Hypothalamus (tissue), 51 donors: ENCODE measurements at places on chromosomes 6 and 20.

- DNase-seq = no peak
These were observed 45.6 kb upstream of the MAN1A1 start for GRCh38 chr6:119395192-119395591.

- DNase-seq = no peak
These were observed 55.3 kb downstream of the JPH2 start for GRCh38 chr20:44131704-44132103.

DNA sequence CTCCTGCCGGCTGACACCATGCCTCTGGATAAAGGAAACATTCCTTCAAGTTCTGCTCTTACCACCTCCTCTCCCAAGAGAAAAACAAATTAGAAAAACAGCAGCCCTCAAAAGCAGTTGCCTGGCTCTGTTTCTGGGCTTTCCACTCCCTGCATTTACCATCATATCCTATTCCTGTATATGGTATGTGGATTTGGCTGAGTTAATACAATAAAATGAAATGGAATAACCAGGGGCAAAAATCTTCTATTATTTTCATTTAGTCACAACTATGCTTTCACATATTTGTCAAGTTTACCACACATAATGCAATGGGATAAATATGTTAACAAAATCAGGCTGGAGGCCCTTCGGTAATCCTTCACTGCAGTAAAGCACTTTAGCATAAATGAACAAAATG lies 34.3 kb downstream of the COL12A1 start:
- DNase-seq = no peak

- no peak for DNase-seq
These were observed 66.4 kb downstream of the FYN start for GRCh38 chr6:111806561-111807497.

GRCh38 chr20:22473293-22473692 lies 111.1 kb downstream of the FOXA2 start:
- no peak for DNase-seq

DNA sequence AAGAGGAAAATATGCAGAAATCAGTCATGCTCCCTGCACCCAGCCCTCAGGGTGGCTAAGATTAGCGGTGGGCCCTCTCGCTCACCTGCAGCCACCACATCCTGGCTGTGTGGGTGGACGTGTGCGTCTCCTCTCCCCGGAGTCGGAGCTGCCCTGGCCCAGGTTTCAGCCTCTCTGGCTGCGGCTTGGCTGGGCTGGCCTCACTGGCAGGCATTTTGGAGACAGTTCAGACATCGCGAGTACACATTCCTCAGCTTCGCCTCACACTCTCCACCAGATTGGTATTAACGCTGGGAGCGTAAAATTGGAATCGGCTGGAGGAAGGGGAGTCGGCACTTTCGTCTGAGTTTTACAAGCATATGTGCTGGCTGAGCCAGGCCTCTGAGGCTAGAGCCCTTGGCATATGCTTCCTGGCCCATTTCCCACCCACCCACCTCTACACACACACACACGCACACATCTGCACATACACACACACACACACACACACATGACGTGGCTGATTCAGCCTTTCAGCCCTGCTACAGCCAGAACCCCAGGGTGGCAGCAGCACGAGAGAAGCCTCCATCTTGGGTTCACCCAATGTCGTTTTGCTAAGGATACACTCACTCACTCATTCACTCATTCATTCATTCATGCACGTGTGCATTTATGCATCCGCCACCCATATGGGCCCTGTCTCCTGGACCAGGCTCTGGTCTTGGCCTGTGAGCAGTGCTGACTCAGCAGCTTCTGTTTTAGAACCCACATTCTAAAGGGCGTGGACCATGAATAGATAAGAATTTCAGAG lies 42.9 kb downstream of the BCAS4 start:
- DNase-seq = no peak

GRCh38 chr6:26543953-26544352 lies 5.8 kb downstream of the HMGN4 start:
- no peak for DNase-seq

GRCh38 chr6:140872885-140873284 lies 1259.8 kb upstream of the GJE1 start:
- DNase-seq = no peak

DNA sequence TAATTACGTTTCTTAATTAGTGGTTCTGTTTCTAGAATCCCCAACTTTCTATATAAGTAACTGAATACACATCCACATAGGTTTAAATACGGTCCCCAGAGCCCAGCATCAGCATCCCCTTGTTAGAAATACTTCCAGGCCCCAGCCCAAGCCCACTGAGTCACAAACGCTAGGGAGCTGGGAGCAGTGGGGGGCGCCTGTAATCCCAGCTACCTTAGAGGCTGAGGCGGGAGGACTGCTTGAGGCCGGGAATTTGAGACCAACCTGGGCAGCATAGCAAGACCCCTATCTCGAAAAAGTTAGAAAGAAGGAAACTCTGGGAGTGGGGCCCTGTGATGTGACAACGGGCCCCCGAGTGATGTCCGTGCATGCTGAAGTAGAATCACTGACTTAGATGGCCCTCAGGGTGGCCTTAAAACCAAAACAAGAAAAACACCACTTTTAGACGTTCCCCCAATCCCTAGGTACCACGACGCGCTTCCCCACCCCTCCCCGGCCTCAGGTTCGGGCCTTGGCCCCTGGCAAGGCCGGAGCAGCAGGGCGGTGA lies 1.3 kb upstream of the PPP1R3G start:
- DNase-seq = no peak

GRCh38 chr6:91796603-91797002 lies 1209.7 kb upstream of the MAP3K7 start:
- no peak for DNase-seq
